ENCODE measurements at places on chromosomes 4 and X.

DNA sequence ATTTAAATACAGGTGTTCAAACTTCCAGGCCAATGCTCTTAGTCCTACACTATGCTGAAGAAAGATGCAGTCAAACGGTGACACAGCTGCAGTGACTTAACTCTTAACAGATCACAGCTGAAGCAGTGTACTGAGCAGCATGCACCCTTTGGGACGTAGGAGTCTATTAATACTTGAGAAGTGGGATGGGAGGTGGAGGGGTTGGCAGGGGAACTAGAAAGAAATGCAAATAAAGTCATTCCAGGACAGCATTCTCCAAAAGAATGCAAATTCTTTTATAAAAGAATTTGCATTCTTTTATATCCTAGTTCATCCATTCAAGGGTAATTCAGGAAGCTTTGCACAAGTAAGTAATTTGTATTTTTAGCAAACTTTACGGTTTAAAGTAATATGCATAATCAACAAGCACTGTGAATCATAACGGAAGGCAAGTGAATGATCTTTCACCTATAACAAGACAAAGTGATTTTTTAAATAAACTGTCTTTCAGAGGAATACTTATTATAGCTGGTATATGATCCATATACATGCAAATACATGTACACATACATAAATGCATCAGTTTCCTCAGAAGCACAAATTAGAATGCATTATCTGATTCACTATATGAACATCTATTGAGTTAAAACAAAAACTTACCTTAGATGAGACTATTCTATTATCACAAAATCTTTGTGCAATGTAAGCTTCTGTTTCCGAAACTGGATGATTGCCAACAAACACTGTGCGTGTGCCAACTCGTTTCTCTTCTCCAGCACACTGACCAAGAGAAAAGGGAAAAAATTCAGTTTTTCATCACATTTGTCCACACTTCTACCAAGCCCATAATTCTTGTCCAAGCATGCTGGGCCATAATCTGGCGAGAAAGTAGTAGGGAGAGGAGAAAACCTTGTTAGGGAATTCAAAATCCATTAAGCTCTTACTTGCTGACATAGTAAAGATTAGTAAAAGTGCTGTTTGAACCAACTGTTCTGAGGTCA lies 106.5 kb downstream of the ATP11C start:
- DNase-seq = no peak

GRCh38 chr4:152961773-152962115 lies 25.6 kb downstream of the FHDC1 start:
- no peak for DNase-seq

DNA sequence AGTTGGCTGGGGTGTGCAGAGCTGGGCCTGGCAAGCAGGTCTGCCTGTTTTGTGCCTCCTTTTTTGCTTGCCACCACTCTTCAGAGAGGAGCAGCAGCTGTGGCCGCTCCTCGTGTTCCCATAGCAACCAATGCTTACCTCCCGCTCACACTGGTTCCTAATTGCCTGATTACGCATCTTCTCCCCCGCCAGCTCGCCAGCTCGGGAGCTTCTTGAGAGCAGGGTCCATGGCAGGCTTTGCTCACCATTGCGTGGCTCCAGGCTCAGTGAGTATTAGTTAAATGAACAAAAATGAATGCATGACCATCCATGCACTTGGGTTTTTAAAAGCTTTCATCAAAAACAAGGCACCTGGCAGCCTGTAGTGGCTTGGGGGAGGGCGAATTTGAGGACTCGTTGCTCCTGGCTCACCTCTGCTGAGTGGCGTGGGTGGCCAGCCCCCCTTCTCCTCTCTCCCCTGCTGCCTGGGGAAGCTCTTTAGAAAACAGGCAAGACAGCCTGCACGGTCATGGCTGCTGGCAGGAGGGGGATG lies 14.2 kb upstream of the PJA1 start:
- no peak for DNase-seq

DNA sequence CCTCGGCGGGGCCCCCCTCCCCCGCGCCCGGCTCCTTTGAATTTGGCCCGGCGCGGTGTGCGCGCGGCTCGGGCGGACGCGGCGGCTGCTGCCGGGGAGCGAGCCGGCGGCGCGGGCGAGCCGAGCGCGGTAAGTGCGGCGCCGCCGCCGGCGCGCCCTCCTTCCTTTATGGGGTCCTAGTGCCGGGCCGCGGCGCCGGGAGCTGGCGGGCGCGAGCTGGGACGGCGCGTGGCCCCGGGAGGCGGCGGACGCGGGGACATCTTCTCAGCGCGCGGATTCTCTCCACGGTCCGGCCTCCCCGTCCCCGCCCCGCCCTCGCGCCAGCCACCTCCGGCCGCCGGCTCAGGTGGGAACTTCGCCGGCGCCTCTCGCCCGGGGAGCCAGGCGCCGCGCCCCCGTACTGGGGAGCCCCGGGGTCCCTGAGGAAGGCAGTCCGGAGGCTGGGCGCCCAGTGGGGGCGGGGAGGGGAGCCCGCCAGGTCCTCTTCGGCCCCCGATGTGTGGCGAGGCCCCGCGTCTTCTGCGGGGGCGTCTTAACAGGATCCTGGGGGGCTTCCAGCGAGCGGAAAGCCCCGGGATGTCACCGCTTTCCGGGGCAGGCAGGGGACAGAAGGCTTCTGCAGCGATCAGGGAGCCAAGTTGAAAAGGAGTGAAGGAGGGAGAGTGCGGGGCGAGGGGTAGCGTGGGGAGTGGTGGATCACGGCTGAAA lies 98.4 kb upstream of the TENM3 start:
- no peak for DNase-seq

DNA sequence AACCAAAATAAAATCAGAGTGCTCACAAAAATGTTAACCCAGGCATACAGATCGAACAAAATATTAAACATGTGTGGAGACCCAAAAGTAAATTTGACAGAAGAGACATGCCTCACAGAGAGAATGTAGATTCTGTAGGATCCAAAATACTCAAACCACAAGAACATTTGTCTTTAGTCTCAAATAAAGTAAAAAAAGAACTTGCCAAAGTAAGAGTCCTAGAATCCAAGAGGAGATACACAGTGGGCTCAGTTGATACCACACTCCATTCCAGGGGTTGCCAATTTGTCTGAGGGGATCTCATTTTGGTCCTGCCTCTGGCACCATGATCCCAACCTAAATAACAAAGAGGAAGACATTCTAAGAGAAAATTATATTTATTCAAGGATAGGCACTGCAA lies 316.4 kb downstream of the GALNTL6 start:
- no peak for DNase-seq

GRCh38 chrX:119488749-119489148 lies 20.5 kb downstream of the SLC25A5 start:
- peak; percentile 85 for DNase-seq

- no peak for DNase-seq
Observed at GRCh38 chr4:38950159-38950558, 82.0 kb downstream of the TMEM156 start.

GRCh38 chr4:19372390-19372789 lies 879.3 kb upstream of the SLIT2 start:
- no peak for DNase-seq

DNA sequence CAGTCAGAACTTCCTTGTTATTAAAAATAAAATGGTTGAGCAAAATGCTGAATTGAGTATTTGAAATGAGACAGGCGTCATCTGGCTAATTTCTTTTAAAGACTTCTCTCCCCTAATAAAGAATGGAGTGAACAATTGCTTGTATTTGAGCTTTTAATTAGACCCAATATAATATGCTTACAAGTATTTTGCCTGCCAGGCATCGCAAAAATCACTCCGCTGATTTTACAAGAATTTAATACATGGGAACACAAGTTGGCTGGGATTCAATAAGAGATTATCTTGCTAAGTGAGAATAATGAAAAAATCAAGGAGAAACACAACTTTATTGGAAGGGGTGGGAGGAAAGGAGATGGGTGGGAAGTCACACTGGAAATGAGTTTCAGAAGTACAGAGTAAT lies 52.3 kb downstream of the KLF3 start:
- no peak for DNase-seq

DNA sequence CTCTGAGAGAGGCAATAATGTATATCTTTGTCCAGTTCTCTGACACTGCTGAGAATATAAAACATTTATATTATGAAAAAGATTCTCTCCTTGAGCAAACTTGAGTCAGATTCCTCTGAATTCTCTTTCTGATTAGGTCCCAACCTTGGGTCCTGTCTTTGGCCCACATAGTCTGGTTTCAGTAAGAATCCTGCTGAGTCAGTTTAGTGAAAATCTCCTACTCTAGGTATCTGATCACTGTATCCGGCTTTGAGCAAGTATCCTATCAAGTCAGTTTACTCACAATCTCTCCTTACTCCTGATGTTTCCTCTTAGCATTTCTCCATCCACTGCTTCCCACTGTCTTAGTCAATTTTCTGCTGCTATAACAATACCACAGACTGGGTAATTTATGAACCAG lies 253.9 kb downstream of the OPHN1 start:
- no peak for DNase-seq

DNA sequence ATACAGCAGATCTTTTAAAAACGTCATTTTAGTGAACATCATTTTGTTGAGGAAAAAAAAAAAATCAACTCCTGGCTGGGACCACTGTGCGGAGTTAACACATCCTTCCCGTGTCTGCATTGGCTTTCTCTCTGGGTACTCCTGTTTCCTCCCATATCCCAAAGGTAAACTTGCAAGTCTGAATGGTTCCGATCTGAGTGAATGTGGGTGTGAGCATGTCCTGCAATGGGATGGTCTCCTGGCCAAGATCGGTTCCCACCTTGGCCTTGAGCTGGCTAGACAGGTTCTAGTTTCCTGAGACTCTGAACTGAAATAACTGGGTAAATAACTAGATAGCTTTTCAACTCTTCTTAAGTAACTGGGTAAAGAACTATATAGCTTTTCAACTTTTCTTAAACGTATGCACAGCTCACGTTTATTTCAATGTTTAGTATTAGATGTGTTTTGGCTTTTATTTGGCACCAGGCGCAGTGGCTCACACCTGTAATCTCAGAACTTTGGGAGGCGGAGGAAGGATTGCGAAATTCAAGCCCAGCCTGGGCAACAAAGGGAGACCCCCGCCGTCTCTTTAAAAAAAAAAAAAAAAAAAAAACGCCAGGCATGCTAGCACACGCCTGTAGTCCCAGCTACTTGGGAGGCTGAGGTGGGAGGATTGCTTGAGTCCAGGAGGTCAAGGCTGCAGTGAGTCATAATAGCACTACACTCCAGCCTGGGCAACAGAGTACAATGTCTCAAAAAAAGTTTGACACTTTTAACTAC lies 14.0 kb downstream of the RBMX start:
- no peak for DNase-seq

- no peak for DNase-seq
Observed at GRCh38 chr4:108596344-108596743, 24.0 kb upstream of the RPL34 start.

DNA sequence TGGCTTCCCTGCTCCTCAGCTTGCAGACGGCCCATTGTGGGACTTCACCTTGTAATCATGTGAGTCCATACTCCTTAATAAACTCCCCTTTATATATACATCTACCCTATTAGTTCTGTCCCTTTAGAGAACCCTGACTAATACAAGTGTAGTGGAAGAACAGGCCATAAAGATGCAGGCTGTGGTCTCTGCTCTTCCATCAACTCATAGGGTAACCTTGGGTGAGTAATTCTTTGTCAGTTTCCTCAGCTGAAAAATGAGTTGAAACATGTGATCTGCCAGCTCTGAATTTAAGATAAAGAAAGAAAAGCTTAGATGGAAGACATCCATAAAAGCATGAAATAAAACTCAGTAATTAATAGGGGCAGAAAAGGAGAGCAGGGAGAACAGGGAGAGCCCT lies 103.6 kb downstream of the ENOX2 start:
- no peak for DNase-seq

GRCh38 chr4:40307627-40308497 lies 27.3 kb upstream of the CHRNA9 start:
- peak; percentile 27 for DNase-seq

DNA sequence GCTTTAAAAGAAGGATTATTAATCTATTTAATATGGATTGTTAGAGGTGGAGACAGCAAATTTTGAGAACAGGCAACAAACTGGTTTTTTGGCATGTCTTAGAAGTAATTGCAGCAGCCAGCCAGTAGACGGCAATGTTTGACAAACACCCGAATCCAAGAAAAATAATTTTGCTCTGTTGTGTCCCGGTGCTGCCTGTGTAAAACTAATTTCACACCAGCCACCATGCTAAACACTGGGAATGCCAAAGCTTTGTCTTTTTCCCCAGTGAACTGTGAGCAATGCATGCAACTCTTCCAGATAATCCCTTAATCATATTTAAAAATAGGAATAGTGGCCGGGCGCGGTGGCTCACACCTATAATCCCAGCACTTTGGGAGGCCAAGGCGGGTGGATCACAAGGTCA lies 25.9 kb downstream of the SMIM31 start:
- DNase-seq = no peak

GRCh38 chr4:146637621-146638332 lies 916 bp upstream of the POU4F2 start:
- no peak for DNase-seq

DNA sequence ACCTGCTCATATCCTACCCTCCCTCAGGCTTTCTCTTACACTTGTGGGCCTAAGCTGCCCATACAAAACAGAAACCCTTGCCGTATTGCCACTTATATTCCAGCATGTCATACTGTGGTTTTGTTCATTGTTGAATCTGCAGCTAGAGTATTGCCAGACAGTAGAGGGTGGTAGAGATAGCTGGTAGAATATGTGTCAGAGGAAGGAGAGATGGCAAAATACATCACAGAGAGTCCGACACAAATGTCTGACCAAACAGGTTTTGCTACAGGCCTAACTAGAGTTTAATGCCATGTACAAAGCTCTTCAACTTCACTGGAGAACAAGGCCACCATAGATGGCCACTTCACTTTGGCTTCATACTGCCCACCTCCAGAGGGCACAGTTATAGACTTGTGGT lies 160.1 kb downstream of the EFHC2 start:
- DNase-seq = no peak

GRCh38 chr4:138204507-138204906 lies 37.6 kb downstream of the SLC7A11 start:
- DNase-seq = no peak

DNA sequence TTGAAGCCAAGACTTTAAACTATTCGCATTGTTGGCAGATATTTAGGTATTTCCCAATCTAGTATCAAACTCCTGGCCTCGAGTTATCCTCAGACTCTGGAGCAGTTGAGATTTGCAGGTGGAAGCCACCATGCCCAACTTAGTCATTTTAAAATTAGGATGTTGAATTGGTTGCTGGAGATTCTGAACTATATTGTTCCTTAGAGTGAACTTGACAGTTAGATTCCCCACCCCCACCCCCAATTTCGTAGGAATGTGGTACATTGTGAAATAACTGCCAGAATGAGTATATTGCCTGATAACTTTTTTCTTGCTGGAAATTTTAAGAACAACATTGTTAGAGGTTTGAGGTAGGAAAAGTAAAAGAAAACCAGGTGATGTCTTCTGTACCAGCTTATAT lies 2.3 kb downstream of the NOCT start:
- no peak for DNase-seq

Data from lower leg skin (tissue), 4 donors.